HepG2 (cell line): ENCODE measurements at places on chromosomes 13 and 19.

DNA sequence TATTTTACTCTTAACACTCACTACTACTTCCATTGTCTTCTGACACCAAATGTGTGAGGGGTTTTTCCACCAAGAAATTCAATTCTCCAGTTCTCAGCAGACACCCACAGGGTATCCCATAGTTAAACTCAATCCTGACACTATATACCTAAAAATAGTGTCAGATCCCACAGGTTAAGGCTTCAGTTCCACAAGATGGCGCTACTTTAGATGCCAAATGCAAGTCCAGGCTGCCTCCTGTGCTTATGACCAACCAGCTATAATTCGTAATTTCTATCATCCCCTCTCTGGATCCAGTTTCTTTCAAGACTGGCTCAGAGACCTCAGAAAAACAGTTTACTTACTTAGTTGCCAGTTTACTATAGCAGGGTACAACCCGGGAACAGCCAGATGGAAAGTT is 1146.2 kb upstream of the SPRY2 start:
- DNase-seq = peak; percentile 24

GRCh38 chr13:112819816-112820215 is 130.0 kb downstream of the ATP11A start:
- DNase-seq = no peak

- peak; percentile 21 for DNase-seq
These were observed 38.1 kb downstream of the UCHL3 start for GRCh38 chr13:75587679-75588078.

GRCh38 chr19:3801412-3802096 is 15.4 kb upstream of the MATK start:
- no peak for DNase-seq

- no peak for DNase-seq
These were observed 686.5 kb upstream of the ARGLU1 start for GRCh38 chr13:107254392-107254791.

DNA sequence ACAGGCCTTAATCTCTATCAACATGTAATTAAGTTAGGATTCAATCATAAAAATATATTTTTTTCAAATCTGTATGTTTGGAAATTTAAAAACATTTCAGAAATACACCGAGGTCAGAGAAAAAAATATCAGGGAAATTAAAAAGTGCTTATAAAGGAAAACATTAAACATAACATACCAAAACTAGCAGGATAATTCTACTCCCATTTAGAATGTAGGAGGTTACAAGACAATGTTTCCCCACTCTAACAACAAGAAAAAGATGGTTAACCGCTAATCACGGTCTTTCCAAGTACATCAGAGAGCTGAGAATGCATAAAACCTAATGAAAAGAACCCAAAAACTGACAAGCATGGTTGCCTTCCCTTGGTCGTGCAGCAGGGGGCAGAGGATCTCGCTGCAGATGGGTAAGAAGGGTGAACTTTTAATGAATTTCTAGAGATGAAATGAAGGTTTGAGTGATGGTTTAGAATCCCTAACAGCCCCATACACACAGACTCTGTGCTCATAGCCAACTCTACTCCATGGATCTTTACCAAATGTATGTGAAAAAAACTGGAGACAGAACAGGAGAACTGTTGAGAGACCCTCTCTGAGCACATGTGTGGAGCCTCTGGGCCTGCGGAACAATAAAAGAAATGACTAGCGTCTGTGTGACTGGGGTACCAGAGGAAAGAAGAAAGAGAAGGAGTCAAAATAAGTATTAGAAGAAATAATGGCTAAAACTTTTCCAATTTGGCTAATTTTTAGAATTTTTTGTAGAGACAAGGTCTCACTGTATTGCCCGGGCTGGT is 51.3 kb upstream of the LSM14A start:
- DNase-seq = peak; percentile 30

- peak; percentile 2 for DNase-seq
These were observed 552 bp upstream of the ZNF816 start for GRCh38 chr19:52963247-52963618.

GRCh38 chr13:65629926-65630325 is 1600.2 kb downstream of the PCDH9 start:
- DNase-seq = no peak

- no peak for DNase-seq
These were observed 1.6 kb downstream of the GPR4 start for GRCh38 chr19:45600340-45600885.

- no peak for DNase-seq
These were observed 11.7 kb upstream of the ZNF14 start for GRCh38 chr19:19744641-19745040.

GRCh38 chr13:109840201-109840892 is 54.0 kb upstream of the IRS2 start:
- no peak for DNase-seq
